Stimulated activated naive CD4-positive, alpha-beta T cell treated with Interleukin-2 at 50 U/mL for 16 hours (primary cell): ENCODE measurements at places on chromosomes 5 and 9.

- no peak for DNase-seq
These were observed 36.9 kb downstream of the RANBP6 start for GRCh38 chr9:5978523-5978922.

- DNase-seq, result no peak
These were observed 58.0 kb downstream of the HRH2 start for GRCh38 chr5:175715627-175716522.

GRCh38 chr9:94973451-94973941 lies 247.0 kb downstream of the AOPEP start:
- no peak for DNase-seq

DNA sequence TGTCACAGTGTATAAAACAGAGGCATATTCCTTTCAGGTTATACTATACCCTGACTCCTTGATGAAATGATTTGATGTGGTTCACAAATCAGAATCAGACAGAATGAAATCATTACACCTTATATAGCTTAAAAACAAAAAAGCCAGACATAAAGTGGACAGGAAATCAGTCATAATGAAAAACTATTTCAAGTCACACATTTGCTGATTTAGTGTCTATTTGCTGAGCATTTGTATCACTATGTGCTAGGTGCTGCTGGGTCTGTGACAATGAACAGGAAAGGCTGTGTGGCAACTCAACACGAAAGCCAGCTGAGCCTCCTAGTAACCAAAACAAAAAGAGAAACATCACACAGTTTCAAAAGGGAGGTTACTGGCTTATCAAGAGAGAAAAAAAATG lies 194.0 kb downstream of the EFNA5 start:
- no peak for DNase-seq

- no peak for DNase-seq
These were observed 110.4 kb downstream of the TLE4 start for GRCh38 chr9:79682076-79682736.

DNA sequence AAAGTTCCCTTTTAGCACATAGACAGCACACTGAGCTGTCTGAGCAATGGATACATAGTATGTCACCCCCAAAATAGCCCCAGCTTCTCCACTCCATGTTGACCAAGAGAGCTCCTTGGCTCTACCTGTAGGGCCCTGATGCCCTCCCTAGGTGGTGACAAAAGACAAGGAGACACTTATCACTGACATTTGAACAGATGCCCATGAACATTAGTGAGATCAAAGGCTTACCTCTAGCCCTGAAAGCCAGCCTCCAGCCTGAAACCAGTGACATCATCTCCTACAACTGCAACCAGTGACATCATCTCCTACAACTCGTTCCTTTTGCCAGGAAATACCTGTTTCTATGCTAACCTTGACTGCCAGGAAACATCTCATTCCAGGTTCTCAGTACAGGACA lies 122.7 kb downstream of the FSTL4 start:
- no peak for DNase-seq

- DNase-seq, result no peak
These were observed 134.7 kb downstream of the CDH6 start for GRCh38 chr5:31328040-31328733.

DNA sequence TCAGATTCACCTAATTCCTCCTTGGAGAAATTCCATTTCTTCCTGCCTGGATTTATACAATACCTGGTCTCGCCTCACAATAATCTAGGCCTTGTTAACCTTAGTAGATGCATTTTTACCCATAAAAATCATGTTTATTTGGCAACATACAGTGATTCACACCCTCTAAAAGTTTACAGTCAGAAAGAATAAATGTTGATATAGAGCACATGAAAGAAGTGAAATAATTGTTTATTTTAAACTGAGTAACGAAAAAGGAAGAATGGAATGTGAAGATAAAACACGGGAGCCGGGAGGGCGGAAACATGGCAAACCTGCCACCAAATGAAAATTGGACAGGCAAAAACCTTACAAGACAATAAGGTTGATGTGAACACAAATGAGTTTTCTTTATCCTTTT lies 28.9 kb upstream of the KCNN2 start:
- no peak for DNase-seq

DNA sequence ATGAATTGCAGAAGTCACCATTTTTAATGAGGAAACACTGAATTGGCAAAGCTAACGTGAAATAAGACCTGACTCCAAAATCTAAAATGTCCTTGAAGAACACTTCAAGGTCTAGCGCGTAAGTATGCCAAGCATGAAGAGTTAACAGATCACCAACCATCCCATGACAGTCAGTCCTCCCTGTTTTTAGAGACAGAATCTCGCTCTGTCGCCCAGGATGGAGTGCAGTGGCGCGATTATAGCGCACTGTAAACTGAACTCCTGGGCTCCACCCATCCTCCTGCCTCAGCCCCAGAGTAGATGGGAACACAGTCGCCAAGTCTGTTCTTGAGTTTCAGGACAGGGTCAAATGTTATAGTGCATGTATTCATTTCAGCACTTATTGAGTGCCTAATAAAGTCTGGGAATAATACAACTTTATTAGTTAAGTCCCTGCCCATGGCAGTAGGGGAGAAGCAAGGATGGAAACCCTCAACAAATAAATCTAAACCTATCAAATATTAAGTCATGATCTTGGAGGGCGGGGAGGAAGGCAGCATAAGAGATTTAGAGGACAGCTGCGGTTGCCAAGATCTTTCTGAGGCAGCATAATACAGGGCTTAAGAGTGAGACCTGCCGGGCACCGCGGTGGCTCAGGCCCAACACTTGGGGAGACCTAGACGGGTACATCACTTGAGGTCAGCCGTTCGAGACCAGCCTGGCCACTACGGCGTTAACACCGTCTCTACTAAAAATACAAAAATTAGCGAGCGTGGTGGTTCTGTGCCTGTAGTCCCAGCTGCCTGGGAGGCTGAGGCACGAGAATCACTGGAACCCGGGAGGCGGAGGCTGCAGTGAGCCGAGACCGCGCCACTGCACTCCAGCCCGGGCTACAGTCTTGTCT lies 1.1 kb downstream of the ATPSCKMT start:
- DNase-seq, result no peak

GRCh38 chr5:179228341-179229121 lies 116.7 kb downstream of the ADAMTS2 start:
- no peak for DNase-seq

DNA sequence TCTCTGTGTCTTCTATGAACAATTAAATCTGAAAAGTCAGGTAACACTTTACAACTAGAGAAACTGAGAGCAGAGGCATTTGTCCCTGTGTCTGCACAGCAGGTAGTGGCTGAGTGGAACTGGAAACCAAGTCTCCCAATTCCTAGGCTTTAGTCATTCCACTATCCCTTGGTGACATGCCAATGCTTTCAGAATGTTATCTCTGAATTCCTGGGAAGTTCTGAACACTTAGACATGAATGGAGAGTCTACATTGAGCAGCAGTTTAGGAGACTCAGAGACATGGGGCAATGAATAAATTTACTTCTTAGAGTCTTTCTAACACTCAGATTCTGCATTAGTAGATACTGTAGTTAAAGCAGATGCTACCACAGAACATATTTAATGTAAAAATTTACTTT lies 94.8 kb upstream of the APC start:
- no peak for DNase-seq

- no peak for DNase-seq
These were observed 58.8 kb downstream of the MAN2A1 start for GRCh38 chr5:109748546-109748945.
